ENCODE measurements at places on chromosomes 4 and X.

GRCh38 chr4:126616795-126617194, 1016.0 kb upstream of the INTU start:
- no peak for DNase-seq

- no peak for DNase-seq
Observed at GRCh38 chr4:88908521-88908920, 148.5 kb downstream of the FAM13A start.

GRCh38 chr4:176791591-176792325, 964 bp downstream of the VEGFC start:
- DNase-seq = no peak

DNA sequence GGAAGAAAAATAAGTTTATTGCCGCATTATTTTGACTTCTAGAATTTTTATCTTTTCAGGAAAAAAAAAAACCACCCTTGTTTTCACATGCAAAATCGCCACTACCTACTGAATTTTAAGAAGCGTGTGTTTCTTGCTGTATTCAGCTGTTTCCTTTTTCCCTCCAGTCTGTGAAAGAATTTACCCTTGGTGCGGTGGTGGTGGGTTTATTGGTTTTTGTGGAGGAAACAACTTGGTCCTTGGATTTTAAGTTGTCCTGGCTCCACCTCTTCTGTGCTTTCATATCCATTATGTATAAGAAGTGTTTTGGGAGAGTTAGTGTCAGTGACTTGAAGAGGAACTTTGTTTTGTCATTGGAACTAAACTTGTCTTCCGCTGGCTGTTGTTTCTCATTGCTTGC, 8.1 kb downstream of the RAPGEF2 start:
- no peak for DNase-seq

DNA sequence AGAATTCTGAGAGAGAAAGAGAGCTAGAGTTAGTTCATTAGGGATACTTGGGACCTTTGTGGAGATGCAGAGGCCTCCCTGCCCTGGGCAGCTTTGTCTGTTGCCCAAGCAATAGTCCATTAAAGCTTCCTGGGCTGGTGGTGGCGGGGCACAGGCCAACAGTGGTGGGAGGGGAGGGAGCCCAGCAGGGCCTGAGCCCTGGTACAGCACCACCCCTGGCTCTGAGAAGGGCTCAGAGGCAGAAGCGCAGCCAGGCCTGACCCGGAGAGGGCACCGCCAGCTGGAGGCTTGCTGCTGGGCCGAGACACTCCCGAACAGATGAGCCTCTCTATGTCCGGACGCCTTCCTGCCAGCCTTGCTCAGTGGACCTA, 65.3 kb downstream of the EFNB1 start:
- DNase-seq = no peak

GRCh38 chrX:118495958-118496762, 545 bp downstream of the DOCK11 start:
- no peak for DNase-seq

DNA sequence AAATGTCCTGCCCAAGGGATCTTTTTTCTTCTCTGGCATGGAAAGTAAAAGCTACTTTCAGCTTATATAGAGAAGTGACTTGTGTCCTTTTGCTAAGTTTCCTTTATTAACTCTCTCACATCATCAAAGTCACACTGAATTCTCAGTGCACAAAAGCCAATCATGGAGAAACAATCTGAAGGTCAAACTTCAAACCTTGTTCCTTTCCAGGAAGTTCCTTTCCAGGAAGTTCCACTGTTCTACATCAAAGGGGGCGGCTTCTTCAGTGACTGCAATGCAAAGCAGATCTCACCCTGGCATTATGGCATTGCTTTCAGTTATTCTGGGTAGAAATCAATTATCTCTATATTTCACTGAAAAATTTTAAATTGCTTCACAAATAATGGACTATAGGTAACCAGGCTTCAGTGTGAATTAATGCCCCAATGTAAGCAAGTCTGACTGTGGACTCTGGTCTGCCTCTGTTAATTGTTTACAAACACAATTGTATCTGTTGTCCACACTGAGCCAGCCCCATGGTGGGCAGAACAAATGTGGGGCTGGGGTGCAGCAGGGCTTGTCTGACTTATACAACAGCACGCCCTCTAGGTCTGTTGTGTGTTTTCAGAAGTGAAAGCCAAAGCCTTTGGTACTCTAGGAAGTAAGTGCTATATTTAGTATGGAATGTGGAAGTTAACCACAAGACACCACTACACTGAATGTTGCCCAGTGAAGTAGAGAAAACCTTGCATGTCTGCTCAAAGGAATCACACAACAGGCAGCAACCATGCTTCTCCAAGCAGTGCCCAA, 98.8 kb downstream of the CDS1 start:
- no peak for DNase-seq

GRCh38 chrX:69313617-69314290, 148.5 kb upstream of the PJA1 start:
- no peak for DNase-seq

- no peak for DNase-seq
Observed at GRCh38 chrX:45434231-45434630, 233.6 kb upstream of the DIPK2B start.

DNA sequence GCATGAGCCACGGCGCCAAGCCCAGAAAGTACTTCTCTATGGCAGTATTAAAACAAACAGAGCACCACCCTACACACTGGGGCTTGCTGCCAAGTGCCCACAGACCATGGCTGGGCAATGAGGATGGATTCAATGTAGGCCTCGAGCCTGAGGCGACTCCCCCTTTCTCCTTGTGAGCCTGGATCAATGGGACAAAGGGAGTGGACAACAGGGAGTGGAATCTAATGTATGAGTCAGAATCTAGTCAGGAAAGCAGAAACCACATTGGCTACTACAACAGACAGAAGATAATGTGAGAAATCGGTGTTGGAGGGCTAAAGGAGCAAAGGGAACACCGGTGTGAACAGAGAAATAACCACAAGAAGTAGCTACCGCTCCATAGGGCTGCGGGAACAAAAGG, 37.7 kb upstream of the OCIAD2 start:
- no peak for DNase-seq

DNA sequence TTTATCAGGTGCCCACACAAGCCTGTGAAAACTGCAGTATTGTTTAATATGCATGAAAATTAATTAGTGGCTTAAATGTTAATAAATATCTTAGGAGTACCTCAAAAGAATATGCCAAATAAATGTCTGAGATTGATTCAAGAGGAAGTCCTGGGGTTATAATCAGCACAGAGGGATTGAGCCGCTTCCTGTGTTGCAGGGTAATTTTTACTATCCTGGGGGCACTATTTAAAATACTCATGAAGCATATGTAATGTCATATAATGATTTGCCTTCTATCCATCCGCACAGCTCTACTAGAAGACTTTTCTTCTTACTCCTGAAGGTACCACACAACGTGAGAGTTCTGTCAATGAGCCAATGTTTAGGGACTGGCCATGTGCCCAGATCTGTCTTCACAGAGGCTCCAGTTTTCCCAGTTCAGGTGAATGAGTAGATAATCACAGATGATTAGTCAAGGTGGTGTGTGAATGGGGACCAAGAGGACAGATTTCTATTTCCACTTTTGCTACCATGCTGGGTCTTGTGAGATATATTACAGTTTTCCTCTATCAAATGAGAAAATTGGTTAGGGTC, 233.3 kb downstream of the USP46 start:
- no peak for DNase-seq

DNA sequence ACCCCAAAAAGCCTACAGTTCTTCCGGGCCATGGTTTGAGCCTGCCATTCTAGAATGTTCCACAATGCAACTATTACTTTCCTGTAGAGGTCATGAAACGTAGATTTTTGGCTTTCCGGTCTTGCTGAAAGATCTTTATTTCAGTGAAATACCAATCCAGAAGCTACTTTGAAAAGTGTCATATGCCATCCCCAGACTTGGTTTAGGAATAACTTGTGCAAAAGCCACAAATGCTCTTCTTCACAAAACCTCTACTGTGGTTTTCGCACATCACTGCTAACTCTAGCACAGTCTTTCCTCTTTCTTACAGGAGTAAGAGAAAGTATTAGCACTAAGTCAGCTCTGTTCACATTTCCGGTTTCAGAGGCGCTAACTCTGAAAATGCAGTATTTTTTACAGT, 12.7 kb upstream of the CD40LG start:
- DNase-seq = no peak

DNA sequence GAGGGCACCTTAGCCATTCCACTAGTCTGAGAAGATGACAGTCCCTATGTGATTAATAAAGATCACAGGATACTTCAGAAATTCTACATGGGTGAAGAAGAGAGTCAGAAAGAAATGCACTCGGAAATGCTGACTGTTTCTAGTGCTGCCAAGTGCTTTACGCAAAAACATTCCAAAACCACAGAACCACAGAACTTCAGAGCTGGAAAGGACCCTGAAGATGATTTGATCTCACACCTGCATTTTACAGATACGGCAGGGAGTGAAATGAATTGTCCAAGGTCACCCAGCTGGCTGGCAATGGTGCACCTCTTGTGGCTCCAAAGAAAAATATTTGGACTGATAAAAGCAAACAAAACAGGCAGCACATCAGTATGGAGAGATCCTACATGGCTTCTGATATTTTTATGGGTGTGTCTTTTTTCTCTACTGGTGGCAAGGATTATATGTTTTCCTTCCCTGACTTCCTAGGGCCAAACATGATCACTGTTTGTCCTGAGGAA, 115.9 kb downstream of the MAML3 start:
- no peak for DNase-seq

DNA sequence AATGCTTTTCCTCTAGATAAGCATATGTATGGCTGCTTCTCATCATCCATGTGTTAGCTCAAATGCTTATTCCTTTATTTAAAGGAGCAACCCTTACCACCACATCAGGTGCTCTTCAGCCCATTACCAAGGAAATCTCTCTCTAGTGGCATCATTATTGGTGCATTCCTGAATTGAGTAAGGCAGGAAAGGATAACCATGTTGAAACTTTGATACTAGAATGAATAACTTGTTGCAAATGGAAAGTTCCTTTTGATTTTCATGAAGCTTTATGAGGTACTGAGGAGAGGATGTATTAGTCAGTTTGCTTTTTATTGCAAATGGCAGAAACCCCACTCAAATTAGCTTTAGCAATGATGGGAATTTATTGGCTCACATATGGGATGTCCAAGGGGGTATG, 212.3 kb upstream of the FGF13 start:
- DNase-seq = no peak

- DNase-seq = no peak
Observed at GRCh38 chr4:151276787-151277562, at the start of gene PRSS48. Gene PRSS48 (plus strand): TSS chr4:151277161. CDS start chr4:151277173, 12 bp downstream.

GRCh38 chrX:118847676-118848075, 24.1 kb downstream of the ZCCHC12 start:
- no peak for DNase-seq

DNA sequence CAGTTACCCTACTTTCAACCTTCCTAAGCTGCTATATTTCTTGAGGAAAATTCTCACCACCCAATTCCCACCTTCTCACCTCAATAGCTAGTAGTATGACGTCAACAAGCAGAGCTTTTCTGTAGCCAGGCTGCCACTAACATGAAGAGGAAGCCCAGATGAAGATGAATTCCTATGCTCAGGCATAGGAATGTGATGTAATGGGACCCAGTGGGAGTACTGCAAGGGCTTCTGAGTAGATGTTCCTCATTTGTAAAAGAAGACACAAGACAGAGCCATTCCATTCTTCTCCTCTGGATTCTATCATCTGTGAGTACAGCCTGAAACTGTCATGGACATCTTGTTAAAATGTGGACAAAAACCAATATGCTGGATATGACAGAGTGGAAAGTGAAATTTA, 81.6 kb upstream of the KLF3 start:
- DNase-seq = no peak

- DNase-seq = no peak
Observed at GRCh38 chr4:75340561-75340960, 173.6 kb downstream of the RCHY1 start.

DNA sequence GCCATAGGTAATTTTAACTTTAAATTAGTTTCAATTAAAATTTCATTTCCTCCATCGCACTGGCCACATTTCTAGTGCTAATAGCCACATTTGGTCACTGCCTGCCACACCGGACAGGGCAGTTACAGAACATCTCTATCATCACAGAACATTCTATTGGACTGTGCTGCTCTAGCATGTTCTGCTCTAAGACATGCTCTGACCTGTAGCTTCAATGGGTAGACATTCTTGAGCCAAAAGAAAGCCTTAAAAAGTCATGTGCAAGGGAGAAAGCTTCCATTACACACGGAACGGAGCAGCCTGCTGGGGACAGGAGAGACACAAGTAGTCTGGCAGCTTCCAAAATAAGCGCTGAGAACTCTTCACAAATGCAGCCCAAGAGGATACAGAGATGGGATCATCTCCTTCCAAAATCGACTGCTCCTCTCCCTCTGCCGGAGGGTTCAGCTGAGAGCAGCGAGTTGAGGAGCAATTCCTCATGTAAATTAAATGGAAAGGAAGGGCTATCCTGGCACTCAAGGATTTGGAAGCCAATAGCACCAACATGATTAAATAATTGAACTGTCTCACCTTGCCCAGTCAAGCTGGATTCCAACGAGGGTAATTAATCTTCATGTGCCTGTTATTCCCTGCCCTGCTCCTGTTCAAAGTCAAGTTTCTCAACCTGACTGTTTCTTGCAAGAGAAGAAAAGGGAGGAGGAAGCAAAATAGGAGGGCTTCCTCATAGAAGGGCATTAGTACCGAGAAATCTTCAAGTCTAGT, 336.4 kb upstream of the NOCT start:
- no peak for DNase-seq

- no peak for DNase-seq
Observed at GRCh38 chr4:22607382-22607781, 85.4 kb upstream of the GBA3 start.

GRCh38 chrX:46793386-46794143, 34.6 kb upstream of the SLC9A7 start:
- no peak for DNase-seq

- DNase-seq = no peak
Observed at GRCh38 chr4:184792950-184793555, 32.7 kb downstream of the ACSL1 start.

DNA sequence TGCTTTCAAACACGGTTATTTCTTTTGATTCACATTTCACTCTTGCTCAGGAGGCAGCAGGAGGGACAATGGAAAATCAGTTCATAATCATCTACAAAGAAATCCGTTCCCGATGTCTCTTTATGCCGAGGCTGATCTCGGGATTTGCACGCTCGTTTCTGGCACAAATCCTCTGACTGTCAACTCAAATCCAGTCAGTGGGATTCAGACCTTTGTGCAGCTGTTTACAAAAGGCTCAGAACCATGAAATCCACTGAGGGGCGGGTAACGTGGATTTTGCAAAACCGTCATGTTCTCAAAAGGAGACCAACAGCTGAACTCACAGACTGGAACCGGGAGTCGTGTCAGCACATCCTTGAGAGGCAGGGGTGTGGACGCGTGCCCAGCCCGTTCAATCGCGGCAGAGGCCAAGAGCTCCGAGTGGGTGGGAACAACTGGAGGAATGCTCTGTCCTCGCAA, 46.4 kb downstream of the ACOX3 start:
- no peak for DNase-seq

Measured in NCI-H446 (cell line).